ENCODE measurements at places on chromosomes 5 and 9.

DNA sequence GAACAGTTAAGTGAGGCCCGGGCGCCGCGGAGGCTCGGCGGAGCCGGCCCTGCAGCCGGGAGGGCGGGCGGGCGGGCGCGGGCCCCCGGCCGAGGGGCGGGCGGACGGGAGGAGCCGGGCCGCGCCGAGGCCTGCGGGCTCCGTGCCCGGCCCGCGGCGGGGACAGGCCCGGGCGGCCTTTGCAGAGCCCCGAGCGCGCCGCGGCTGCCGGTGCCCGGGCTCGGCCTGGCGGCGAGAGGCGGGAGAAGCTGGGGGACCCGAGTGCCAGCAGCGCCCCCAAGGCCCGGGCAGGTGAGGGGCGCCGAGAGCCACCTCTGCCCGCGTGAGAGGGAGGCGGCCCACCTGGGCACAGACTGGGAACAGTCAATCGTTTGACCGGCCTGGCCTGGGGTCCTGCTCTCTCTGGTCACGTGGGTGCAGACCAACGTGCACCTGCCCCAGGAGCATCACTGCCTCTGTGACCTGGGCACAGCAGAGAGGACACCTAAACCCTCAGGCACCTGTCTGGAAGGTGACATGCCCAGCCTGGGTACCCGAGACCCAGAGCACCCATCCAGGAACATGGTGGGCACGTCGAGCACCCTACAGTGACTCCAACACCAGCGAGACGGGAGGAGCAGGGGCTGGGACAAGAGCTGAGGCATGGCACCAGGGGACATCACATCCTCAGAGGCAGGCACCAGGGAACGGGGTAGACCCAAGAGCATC, 531 bp downstream of the MVB12B start:
- peak; percentile 65 for DNase-seq

GRCh38 chr9:99782962-99783718, 38.5 kb upstream of the NR4A3 start:
- DNase-seq: no peak

DNA sequence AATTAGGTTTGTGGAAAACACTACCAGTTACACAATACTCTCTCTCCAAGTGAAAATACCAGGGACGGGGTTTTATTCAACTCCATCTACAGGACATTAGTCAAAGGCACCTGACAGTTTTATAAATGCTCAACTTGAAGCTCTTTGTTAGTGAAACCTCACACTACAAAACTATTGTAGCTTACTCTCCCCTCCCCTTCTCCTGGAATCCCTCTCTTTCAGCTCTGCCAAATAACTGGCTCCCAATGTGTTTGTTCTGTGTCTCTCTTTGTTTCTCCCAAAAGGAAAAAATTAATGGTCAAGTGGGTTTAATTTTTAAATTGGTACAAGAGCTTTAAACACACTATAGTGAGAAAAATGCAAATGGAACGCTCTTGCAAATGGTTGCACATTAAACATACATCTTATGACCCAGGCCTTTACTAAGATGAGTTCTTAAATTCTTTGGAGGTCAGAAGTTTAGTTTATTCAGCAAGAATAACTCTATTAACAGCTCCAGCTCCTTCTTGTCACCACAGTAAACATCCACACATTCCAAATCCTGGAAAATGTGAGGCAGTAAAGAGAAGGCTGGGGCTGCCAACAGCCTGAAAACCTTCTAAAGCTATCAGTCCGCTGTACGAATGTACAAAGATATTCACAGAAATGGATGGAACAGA, 48.4 kb downstream of the ZNF608 start:
- DNase-seq: no peak

- no peak for DNase-seq
These were observed 135.4 kb upstream of the MAP1B start for GRCh38 chr5:71971862-71972261.

GRCh38 chr5:133993185-133993936, 11.4 kb downstream of the VDAC1 start:
- DNase-seq: no peak

DNA sequence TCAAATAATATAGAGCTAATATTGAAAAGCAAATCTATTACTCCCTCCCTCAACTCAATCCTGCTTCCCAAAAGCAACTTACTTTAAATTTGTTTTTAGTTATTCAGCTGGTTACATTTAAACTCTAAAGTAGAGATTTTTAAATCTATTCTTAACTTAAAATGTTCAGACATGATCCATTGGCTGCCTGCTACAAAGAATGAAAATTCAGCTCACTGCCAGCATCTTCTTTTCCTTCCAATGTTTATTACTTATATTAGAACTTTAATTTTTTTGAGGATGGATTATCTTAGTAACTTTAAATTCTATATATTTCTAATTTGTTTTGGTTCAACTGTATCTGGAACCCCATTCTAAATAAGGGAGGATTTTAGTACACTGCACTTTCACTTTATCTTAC, 163.2 kb downstream of the TMEM167A start:
- no peak for DNase-seq

DNA sequence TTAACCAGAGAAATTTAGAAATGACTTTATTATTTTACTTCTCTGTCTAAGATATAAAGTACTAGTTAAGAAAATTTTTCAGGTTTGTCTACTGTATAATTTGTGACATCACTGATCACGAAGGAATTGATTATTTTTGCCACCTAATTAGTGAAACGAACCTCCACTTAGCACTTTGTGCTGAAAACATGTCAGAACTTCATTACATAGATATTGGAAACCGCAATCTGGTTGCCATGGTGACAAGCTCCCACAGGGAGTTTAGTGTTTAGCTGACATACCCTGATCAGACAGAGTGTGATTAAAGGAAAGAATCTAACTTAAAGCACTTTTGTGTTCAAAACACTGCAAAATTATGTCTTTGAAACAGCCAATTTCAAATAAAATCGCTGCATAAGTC, 668.4 kb upstream of the CCNG1 start:
- DNase-seq: no peak

DNA sequence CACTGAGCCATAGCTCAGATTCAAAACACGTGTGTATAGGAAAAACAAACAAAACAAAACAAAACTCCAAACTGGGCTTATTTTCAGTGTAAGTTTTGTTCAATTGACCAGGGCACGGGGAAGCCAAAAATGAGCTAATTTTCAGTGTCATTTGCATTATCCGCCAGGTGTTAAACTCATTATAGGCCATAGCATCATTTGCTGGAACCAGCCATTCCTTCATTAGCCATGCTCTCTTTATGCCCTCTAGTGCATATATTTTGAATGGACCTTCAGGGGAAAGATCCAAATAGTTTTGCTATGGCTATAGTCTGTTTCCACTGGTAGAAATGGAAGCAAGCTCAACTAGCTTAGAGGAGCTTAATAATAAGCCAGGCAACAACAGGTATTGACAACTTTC, 1205.2 kb upstream of the DMAC1 start:
- DNase-seq: no peak

Data from urothelium cell line (cell line).